ENCODE measurements at places on chromosomes 16 and 17.

- no peak for DNase-seq
Observed at GRCh38 chr17:42386777-42387657, 1.2 kb downstream of the STAT3 start.

DNA sequence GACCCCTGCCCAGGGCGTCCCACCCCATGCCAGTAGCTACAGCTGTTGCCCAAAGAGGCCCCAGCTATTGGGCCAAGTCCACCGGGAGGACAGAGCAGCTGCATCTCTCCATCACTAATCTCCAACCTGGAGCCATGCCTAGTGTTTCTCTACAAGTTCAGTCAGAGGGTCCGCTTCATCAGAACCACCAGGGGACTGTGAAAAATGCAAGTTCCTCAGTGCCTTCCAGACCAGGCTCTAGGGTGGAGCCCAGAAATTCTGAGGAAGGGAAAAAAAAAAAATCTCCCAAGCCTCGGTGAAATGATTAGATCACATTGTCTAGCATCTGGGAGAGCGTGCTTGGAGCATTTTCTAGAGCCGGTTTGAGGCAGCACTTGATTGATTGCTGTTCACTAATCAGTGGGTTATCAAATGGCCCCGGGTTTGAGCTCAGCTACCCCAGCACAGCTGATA is 22.4 kb upstream of the HERPUD1 start:
- no peak for DNase-seq

DNA sequence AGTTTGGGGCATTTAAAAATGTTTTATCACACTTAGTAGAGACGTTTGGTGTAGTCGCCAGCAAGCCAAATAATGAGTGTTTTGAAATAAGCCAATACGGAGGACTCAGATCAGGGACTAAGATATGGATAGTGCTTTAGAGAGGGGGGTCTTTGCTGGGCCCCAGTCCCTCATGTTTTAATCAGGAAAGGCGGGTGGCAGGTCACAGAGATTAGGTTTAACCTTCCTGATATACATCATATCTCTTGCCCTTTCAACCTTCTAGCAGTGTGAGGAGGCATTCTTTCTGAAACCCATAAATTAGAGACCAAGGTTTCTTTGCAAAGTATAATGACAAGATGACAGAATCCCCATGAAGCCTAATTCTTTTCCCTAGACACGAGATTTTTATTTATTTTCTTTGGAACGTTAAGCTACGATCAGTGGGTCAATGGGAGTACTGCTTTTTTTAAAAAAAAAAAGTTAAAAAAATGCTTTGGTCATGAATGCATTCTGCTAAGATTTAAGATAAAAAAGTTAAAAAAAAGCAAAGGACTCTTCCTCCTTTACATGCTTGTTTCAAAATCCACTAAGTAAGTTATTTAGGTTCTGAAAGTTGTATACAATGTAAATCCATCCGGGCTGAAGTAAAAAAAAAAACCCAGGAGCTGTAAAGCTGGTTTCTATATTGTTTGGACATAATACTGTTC is 572.1 kb upstream of the SALL1 start:
- no peak for DNase-seq

DNA sequence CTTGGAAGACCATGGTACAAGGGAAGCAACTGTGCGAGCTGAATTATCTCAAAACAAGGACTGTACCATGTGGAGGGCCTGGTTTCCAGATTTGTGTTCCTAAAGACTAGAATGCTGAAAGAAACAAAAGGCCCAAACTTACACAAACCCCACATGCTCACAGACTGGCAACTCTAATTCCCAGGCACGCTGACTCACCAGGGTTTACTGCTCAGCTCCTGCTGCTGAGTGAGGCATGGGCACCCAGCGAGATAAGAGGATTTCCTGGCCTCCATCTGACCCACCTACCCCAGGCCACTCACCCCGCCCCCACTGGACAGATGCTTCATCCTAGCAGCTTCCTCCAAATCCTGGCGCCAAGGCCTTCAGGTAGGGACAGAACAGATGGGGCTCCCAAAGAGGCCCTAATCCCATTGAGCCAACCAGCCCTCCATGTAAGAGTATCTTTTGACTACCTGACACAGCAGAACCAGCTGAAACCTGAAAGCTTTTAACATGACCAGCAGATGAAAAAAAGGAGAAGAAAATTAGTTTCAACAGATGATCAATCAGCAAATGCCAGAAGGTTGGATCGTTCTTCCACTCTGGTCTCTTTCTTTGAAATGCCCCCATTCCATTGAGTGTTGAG is 33.9 kb downstream of the DCUN1D3 start:
- DNase-seq = no peak

DNA sequence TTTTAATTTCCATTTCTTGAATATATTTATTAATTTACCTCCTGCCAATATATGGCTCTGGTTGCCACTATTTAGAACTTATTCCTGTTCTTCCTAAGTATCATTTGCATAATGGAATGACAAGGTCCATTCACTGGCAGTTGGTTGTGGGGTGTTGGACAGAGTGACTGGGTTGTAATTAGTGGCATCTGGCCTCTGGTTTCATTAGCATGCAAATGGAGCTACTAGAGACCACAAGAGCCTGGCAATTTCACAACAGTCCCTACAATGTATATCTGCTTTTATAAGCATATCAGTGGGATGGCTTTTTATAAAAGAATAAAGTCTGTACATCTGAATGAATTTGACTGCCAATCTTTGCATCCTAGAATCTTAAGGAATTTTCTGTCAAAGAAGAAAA is 1030.9 kb upstream of the CDH8 start:
- DNase-seq = no peak

DNA sequence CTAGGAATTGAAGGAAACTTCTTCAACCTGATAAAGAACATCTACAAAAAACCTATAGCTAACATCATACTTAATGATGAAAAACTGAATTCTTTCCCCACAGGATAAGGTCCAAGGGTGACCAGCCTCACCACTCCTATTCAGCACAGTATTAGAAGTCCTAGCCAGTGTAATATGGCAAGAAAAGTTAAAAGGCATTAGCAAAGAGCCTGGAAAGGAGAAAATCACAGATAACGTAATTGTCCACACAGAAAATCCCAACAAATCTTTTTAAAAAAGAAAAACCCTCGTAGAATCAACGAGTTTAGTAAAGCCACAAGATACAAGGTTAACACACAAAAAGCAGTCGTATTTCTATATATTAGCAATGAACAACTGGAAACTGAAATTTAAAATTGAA is 37.8 kb downstream of the MEAK7 start:
- DNase-seq = no peak

- DNase-seq = no peak
Observed at GRCh38 chr16:30028438-30029076, 2.5 kb downstream of the TLCD3B start.

GRCh38 chr17:8969901-8970300 is 4.4 kb upstream of the PIK3R5 start:
- DNase-seq = no peak

DNA sequence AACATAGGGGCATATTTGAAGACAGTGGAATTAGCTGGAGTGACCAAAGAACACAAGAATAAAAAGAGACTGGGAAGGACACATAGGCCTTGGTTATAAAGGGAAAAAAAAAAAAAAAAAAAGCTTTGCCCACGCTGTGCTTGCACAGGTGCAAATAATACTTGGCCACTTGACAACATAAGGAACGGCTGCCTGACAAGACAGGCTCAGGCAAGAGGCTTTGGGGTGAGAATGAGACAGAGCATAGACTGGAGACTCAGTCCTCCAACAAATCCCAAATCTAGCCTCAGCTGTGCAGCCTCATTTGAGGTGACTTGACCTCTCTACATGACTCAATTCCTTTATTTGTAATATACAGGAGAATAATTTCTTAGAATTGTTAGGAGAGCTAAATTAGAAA is 332.8 kb upstream of the DYNLRB2 start:
- no peak for DNase-seq

GRCh38 chr17:42329025-42329976 is 41.0 kb downstream of the STAT5A start:
- DNase-seq = no peak

DNA sequence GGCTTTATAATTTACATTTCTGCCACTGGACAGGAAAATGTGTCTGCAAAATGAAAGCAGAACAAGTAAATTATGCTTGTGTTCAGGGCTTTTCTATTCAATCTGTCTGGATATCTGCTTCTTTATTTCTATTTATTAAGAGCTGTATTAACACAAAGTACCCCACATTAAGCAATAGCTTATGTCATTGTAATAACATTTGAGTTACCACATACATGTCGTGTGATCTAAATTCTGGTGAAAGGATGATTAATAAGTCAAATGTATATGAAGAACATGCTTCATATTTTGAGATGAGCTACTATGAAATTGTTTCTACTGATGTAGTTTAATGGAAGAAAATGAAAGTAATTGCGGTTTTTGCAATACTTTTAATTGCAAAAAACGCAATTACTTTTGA is 238.2 kb downstream of the KCNJ2 start:
- no peak for DNase-seq

GRCh38 chr16:68374246-68374805 is 63.5 kb downstream of the PRMT7 start:
- DNase-seq = no peak

DNA sequence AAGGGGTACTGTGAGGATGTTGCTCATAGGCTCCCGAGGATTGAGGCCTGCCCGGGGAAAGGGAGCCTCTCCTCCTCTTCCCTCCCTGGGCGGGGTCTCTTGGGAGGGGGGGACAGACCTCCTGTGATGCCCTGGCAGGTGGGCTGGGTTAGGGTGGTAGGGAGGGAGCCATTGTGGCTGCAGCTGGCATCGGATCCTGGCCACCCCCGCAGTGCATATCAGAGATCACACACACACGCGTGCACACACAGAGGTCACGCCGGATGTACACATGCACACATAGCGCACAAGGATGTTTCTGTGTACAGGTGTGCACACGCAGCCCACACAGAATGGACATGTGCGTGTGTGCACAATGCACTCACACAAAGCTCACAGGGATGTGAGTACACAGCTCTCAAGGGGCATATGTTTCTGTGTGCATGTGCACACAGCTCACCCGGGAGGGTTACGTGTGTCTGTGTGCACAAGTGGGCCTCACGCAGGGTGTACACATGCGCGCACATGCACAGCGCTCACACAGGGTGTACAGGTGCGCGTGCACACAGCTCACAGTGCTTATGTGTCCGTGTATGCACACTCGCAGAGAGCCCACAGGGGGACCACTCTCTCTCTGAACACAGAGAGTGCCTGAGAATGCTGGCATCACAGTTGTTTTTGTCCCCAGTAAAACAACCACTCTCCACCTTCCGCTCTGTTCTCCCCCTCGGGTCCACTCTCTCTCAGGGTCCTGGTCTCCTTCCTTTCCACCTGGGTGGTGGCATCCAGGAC is 2.4 kb downstream of the GJD3 start:
- DNase-seq = no peak

DNA sequence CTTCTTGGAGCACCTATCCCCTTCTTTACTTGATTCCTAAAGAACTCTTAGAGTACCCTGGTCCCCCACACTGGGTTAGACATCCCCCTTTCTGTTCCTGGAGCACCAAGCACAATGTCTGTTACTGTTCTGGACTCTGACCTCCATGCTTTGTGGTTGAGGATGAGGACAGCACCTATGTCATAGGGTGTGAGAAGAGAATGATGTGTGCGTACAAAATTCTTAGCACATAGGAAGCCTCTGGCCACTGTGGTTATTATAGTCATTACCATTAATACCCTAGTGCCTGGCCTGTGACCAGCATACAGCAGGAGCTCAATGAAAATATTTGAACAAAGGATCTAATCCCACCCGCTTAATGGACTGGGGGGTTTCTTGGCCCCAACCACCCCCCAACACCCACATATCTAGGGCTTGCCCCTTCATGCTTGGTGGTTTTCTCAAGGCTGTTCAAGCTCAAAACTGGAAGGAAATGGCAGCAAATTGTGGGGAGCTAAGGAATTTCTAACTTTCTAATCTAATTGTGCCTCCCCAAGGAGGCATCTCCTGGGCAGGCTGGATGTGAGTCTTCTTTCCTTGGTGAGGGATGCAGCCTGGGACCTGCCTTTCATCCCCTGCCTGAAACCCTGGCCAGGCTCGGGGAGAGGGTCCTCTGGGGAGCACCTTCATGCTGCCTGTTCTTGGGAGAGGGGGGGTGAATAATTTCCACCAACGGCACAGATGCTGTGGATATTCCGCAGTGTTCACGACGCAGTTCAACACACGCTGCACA is 1.5 kb upstream of the CMIP start:
- no peak for DNase-seq

DNA sequence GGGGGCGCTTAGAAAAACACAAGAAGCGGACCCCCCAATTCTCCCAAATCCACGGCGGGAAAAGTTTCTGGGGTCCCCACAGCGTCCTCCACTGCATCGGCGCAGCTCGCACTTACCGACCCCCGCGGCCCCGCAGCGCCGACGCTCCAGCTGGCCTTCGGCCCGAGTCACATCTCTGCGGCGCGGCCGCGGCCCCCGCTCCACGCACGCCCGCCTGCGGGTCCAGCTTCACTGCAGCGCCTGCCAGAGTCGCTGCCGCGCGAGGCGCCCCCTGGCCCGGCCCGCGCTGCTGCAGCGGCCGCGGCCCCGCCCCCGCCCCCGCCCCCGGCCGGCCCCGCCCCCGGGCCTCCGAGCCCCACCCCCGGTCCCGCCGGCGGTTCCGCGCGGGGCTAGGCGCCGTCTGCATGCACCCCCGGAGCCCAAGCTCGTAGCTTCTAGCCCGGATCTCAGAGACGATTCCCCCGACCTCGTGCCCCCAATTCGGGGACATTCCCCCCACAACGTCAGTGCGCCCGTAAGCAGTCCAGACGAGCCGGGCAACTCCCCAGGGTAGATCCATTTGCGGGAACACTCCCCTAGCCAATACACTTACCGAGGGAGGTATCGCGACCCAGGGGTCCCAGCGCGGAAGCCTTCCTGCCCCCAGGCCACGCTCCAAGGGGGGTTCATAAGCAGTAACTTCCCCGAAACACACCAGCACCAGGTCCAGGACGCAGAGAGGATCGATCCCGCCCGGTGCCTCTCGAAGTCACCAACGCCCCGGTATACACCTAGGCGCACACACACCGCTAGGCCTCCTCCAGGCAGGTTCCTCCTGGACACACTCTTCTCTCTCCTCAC is at the start of gene GPRC5B:
GPRC5B (minus strand) TSS at position 238 of the 840 bp plus-strand sequence. CDS start 12,003 bp downstream, outside the sequence.
- peak; percentile 50 for DNase-seq

- no peak for DNase-seq
Observed at GRCh38 chr17:34171245-34171818, 83.8 kb upstream of the CCL2 start.

GRCh38 chr16:595942-596735 is 6.3 kb downstream of the RAB40C start:
- no peak for DNase-seq

GRCh38 chr17:75498039-75498725 is 17.2 kb downstream of the CASKIN2 start:
- DNase-seq = no peak

All from hypothalamus (tissue), 51 donors.